ENCODE measurements at places on chromosomes 5 and 9. TPM values are rescaled to one million over a fixed set of nuclear protein-coding genes. Genes with fewer than 3 reads are reported as not detected.

DNA sequence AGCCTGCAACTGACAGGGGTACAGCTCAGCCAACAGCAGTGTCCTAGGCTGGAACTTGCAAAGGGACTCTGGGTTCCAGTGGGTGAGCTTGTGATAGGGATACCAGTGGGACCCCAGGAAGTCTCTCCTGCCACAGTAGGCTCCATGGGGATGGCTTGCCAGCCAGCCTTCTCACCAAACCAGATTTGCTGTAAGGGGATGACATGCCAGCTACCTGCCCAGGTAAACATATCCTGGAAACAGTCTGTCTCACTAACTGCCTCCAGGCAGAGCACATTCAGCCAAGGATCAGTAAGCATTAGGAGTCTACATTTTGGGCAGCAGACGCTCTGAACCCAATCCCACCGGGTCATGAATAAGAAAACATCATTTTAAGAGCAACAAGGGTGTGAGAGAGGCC, 49.9 kb downstream of the SIL1 start:
- no peak for DNase-seq

GRCh38 chr9:34929506-34930102, 28.5 kb upstream of the PHF24 start:
- DNase-seq = peak; percentile 37

GRCh38 chr9:99377790-99378775, 156.0 kb downstream of the SEC61B start:
- no peak for DNase-seq

The IL9 gene
- not detected for total RNA-seq

DNA sequence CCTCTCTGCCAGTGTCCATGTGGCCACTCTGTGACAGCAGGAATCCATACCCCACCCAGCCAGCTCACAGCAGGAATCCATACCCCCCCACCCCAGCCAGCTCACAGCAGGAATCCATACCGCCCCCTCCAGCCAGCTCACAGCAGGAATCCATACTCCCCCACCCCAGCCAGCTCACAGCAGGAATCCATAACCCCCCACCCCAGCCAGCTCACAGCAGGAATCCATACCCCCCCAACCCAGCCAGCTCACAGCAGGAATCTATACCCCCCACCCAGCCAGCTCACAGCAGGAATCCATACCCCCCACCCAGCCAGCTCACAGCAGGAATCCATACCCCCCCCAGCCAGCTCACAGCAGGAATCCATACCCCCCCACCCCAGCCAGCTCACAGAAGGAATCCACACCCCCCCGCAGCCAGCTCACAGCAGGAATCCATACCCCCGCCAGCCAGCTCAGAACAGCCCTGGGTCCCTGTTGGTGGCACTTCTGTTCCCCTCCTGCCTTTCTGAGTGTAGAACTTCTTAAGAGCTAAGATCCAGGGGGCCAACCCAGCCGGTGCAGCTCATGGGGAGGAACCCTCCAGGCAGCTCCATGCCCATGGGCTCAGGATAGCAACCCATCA, 8.4 kb upstream of the RXRA start:
- no peak for DNase-seq

GRCh38 chr9:110672873-110673510, 4.4 kb downstream of the MUSK start:
- DNase-seq = no peak

DNA sequence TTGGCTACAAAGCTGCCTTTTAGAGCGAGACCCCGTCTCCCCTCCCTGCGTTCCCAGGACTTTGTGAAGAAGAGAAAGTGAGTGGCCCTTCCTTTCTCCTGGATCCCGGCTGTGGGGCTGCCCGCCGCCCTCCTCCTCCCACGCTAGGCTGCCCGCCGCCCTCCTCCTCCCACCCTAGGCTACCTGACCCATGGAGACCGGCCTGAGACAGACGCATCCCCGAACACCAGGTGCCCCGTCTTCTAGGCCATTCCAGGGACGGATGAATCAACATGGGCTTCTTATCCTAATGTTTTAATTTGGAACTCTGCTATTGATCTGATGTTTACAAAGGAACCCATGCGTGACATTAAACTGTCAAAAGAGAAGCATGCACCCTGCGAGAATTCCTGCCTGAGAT, 117.3 kb upstream of the LPCAT1 start:
- no peak for DNase-seq

- DNase-seq = no peak
Observed at GRCh38 chr5:80934751-80935150, 25.4 kb upstream of the RASGRF2 start.
